ENCODE measurements at places on chromosomes 7 and 10.

GRCh38 chr7:20302891-20303290 lies 27.8 kb upstream of the ITGB8 start:
- DNase-seq: no peak

DNA sequence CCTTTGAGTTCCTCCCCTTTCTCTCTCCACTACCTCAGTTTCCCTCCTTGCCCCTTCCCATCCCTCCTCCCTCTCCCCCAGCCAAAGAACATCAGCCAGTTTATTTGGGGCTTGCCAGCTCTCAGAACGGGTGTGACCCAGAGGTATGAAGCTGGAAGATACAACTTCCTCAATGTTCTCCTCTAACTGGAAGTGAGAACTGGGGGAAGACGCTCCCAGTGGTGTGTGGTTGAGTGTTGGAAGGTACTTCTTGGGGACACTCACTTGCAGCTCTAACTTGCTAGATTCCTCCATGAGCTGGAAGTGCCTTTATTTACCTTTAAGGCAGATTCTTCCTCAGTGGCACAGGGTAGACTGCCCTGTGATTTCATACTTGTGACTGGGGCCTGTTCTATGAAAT lies 110.5 kb upstream of the HABP2 start:
- DNase-seq: no peak

DNA sequence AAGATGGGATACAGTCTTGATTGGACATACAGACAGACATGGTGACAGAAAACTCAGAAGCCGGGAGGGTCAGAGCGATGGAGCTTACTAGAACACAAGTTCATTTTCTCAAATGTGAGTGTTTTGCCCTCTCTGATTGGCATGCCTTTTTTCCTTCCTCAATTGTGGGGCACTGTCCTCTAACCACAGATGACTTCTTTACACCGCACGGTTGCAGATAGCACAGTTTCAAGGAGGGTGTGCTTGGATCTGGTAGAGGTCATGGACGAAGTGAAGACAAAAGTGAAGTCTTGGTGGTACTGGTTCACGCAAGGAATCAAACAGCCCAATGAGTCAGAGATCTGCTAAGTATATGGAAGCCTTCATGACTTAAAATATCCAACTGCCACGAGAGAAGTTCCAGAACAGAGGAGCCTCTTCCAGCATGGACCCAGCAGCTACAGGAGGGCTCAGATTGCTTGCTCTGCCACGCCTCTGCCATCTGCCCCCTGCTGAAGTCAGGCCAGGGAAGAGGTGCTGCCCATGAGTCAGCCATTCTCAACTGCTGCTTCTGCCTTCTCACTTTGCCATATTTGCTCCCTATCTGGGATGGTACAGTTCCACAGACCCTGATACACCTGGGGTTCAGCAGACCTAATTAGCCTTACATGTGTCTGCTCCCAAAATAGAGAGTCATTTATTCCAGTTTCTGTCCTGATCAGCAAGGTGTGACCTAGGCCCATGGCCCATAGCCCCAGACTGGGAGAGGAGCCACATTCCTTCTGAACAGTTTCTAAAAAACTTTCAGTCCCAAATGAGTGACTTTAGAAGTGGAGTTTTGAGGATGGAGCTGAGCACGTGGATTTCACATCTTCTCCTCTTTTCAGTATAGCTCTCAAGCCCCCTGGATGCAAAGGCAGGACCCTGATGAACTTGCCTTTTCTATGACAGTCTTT lies 413.8 kb downstream of the KCNMA1 start:
- no peak for DNase-seq

GRCh38 chr7:110762546-110763225 lies 328.2 kb upstream of the LRRN3 start:
- no peak for DNase-seq

GRCh38 chr10:119115926-119116325 lies 12.0 kb downstream of the DENND10 start:
- no peak for DNase-seq

DNA sequence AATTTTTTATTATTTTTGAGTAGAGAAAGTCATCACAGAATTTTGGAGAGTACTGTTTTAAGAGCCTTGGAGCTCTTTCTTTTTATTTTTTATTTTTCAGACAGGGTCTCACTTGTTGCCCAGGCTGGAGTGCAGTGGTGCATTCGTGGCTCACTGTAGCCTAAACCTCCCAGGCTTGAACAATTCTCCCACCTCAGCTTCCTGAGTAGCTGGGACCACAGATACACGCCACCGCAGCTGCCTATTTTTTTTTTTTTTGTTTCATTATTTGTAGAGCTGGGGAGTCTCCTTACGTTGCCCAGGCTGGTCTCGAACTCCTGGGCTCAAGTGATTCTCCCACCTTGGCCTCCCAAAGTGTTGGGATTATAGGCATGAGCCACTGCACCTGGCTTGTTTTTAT lies 10.6 kb downstream of the CPA4 start:
- no peak for DNase-seq
